ENCODE measurements at places on chromosomes 7 and 10. TPM values are rescaled to one million over a fixed set of nuclear protein-coding genes. Genes with fewer than 3 reads are reported as not detected.

- DNase-seq, result no peak
These were observed 20.9 kb downstream of the TEX36 start for GRCh38 chr10:125661941-125662515.

- no peak for DNase-seq
These were observed 209.9 kb downstream of the CRPPA start for GRCh38 chr7:16211402-16211925.

- DNase-seq, result no peak
These were observed 309.7 kb upstream of the NFE2L3 start for GRCh38 chr7:25842201-25842733.

- peak; percentile 87 for DNase-seq
These were observed 5.1 kb downstream of the COMTD1 start for GRCh38 chr10:75230600-75231038.

TRIM74 gene
- total RNA-seq, result 1.0 TPM

All from endothelial cell (in vitro differentiated cells).